ENCODE measurements at places on chromosomes 6 and 20.

DNA sequence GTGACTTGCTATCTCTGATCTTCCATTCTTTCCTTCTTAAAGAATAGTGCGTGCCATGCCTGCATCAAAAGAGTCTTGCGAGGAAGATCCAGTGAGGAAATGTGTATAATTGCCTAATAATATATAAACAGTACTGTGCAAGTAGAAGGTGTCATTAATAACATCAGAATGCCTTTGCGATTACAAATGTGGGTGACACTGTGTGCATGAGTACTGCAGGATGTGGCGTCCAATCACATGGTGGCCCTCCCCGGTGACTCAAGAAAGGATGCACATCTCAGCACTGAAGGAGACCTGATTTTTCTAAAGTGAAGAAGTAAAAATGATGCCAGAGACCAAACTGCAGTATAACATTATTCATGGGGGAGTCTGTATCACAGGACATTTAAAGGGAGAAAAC, 107.5 kb upstream of the EDN1 start:
- DNase-seq = no peak

DNA sequence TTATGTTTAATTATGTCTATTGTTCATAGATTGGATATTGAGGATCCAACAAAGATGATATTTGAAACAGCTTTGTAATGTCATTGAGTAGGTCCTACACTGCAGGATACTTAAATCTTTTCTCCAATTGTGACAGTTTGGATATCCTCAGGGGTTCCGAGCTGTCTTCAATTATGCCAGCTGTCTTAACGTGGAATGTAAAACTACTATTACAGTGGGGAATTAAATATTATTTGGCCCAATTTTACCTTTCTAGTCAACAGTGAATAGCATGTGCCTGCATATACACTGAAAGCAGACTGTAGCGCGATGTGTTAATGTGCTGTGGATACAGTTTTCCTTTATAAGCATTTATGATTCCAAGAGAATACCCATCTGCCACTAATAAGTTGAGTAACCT, 156.9 kb downstream of the GRIK2 start:
- no peak for DNase-seq

DNA sequence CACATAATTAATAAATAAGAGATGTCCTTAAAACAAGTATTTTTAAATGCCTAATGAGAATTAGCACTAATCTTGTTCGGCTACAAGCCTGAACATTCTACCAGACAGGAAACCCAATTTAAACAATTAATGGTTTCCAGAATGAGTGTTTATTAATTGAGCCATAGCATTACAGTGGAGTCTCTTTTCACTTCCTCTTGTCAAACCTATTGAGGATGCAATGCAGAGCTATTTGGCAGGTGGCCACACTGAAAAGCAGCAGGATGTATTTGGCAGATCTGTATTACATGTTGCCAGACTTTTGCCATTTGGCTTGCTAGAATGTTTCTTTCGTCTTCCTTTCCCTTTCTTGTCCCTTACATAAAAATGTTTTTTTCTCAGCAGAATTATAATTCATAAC, 475.2 kb upstream of the MARCKS start:
- no peak for DNase-seq

DNA sequence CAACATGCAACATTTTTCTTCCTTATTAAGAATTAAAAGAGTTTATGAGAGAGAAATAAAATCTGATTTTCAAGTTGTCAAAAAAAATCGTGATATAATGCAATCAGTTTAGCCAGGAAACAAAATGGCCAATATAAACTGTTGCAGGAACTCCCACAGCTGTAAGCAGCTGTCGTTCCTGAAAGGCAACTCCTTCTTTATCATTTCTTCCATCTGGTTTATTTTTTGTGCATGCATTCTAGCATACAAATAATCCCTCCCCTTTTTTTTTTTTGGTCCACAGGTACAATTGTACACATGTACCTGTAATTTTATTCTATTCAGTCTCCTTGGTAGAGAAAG, 19.7 kb downstream of the TRAF3IP2 start:
- DNase-seq = no peak

DNA sequence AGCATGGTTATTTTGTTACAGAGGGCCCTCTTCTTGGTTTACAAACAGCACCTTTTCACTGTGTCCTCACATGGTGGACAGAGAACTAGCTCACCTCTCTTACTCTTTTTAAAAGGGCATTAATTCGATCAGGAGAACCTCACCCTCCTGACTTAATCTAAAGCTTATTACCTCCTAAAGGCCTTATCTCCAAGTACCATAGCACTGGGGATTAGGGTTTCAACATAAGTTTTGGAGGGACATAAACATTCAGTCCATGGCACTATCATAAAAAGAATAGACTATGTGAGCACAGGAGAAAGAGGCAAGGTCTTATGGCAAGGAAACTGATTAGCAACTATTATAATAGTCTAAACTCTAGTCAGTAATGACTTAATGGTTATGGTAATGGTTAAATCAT, 736.2 kb upstream of the ADGRB3 start:
- no peak for DNase-seq

DNA sequence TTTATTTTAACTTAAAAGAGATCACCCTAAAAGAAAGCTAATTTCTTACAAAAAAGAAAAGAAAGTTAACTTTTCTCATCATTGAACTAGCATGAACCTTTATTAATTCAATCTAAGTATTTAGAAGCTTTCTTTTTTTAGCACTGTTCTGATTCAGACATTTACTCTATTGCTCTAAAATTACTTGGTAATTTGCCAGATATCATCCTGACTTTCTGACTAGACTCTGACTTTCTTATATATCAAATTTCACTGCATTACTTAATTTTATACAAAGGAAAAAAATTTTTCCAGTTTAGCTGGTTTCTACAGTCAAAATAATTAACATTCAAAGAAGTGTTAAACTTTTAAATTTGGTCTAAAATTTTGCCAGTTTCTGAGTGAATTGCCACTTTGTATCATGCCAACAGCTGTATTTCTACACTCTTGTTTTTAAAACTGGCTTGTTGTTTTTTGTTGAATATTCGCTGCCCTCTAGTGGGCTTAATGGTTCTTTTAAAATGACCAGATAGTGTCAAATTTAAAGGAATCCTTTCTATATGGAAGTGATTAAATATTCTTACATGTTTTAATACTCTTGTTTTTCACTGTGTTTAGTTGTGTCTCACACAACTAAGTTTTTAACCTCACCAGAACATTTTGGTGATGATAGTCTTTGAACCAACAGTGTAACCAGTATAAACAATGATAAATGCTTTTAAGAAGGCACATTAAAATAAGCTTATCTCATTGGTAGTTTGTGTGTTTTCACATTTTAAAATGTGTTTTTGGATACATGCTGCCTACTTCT, 102.0 kb downstream of the POPDC3 start:
- DNase-seq = no peak

DNA sequence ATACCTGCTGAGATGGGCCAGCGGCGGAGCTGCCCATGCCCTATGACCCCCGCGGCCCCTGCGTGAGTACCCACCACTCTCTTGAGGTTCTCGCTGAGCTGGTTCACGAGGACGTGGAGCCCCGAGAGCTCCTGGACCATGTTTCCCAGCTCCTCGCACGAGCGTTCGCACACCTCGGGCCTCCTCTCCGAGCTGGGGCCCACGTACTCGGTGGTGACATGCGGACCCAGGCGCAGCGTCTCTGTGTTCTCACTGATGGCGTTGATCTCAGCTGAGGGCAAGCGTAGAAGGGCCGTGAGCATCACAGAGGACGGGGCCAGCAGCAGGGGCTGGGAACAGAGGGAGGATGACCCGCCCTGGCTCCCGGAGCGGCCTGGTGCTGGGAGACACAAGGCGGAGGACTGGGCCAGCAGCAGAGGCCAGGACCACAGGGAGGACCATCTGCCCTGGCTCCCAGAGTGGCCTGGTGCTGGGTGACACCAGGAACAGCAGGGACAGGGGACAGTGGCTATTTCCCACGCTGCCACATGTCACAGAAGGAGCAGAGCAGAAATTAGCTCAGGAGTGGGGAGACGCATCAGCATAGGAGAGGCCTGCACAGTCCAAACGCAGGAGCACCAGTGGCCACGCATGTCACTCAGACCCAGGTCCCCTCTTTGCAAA, 11.8 kb downstream of the THBS2 start:
- no peak for DNase-seq

DNA sequence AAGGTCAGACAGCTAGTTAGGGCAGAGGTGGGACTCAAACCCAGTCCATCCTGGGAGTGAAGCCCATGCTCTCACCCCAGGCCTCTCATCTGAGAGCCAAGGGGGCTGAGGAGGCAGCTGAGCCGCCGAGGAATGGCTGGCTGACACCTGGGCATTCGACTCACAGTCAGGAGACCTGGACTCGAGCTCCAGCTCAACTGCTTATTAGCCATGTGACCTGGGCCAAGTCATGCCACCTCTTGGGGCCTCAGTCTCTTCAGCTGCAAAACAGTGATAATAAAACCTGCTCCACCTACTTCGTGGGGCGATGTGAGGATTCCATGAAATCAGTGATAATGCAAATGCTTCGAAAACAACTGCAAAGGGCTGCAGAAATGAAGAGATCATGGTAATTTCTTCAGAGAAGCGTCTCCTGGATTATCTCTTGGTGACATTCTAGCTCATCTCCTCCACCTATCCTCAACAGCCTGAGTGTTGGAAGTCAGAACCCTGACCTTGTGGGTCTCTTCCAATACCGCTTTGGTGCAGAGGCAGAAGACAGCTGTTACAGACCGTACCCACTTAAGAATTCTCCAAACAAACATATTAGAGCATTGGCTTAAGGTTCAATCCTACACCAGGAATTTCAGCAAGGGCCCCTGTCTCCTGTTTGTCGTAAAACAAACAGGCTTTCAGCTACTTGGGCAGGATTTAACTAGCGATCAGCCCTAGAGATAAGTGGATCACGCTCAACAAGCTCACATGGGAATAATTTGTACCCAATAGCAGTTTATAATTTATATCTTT, 60.0 kb upstream of the PIM1 start:
- DNase-seq = no peak

DNA sequence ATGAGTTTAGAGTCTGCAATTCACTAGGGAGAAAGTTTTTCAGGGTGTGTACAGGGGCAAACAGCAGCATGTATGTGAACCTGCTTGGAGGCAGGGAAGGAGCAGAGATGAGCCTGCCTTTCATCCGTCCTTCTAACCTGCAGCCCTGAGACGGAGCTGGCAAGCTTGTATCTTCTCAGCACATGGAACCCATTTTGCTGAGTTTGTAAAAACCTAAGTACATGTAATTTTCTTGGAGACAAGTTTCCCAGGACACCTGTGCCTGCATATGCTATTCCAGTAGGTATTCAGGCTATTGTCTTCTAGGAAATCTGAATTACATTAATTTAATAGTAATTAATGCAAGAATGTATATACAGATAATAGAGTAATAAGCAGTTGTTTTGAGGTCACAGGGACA, 28.8 kb upstream of the MOXD1 start:
- DNase-seq = no peak

DNA sequence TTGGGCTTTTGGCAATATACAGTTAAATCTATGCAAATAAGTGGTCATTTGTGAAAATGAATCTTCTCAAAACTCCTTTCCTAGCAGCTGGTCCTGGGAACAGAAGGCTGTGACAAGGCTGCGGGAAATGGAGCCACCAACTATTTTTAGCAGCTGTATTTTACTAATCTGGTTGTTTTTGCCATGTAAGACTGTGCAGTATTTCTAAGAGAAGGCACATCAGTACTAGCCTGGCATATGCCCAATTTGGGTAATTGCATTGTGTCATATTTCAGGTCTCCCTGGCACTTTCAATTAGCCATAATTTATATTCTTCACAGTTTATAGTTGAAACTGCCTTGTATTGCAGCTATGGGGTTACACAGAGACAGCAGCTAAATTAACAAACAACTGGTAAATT, 109.6 kb downstream of the MANEA start:
- DNase-seq = no peak

- DNase-seq = no peak
Observed at GRCh38 chr6:24867104-24867703, 68.5 kb upstream of the ARMH2 start.

DNA sequence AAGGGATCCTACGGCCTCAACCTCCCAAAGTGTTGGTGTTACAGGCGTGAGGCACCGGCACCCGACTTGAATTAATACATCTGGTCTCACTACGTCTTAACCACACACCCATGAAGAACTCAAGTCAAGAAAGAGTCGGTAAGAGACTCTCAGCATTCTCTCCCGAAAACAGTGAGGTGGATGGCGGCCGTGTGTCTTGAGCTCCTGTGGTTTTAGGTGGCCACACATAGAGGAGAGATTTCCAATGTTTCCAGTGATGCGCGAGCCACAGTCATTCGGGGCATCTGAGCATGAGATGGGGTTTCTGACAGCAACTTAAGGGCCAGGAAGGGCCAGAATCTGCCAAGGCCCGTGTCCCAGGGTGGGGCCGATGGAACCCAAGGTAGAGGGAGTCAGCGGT, 766.4 kb upstream of the DEFB115 start:
- DNase-seq = no peak

DNA sequence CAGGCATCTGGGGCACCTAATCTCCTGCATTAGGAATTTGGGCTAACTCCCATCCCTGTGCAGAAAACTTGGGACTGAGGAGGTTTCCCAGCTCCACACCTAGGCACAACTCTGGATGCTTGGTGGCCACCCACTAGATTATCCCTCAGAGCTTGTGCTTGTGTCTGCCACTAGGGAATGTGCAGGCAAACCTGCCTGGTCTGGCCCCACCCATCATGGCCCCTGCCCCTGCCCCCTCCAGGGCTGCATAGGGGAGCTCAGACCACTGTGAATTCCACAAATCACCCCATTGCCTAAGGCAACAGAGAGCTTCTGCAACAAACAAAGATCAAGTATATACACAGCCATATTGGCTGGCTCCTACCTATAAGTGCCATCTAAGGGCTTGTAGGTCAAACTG, 31.1 kb downstream of the STMND1 start:
- no peak for DNase-seq

GRCh38 chr6:12473494-12473893, 183.3 kb downstream of the EDN1 start:
- no peak for DNase-seq

DNA sequence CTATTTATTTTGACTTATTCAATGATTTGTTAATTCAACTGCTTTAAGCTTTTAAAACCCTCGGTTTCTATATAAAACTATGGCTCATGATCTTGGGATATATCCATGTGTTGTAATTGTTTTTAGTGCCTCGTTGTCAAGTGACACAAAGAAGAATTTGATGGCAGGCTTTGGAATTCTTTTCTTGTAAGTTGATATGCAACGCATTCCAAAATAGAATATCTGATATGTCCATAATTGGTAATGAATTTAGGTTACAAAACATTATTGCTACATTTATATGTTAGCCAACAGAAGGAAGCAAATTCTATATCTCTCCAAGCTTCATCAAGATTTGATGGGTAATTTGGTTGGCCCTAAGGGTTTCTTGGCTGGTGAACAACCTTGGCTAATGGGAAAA, 220.4 kb upstream of the RIMS1 start:
- DNase-seq = no peak
